Epithelial cell of esophagus (primary cell): ENCODE measurements at places on chromosomes 1 and 21.

DNA sequence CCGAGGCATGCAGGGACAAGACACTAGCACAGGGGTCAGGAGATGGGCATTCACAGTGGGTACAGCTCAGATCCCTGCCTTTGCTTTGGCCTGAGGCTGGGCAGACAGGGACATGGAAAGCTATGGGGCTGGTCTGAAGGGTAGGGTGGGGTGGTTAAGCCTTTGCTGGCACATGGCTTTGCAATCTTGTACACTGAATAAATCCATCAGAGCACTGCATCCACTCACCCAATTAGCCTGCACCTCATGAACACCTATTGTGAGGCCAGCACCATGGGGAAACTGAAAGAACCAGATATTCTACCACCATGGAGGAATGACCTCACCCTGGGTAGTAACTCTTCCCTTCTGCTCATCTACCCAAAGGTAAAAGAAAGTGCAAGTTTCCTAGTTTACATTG lies 199.6 kb upstream of the LMO4 start:
- peak; percentile 83 for DNase-seq

DNA sequence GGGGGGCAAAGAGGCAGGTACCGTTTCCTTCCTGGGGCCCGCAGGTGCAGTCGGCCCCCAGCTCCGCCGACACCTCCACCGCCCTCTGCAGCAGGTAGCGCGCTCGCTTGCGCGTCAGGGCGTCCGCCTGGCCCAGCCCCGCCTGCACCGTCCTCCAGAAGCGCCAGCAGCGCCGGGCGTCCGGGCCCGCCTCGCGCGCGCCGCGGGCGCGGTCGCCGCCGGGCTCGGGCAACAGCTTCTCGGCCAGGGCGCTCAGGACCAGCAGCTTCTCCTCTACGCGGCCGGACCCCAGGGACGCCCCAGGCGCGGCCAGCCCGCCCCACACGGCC lies 863 bp downstream of the TARBP1 start:
- peak; percentile 76 for DNase-seq

- DNase-seq, result peak; percentile 82
Measured at GRCh38 chr1:177586429-177586828, 383.4 kb downstream of the SEC16B start.

GRCh38 chr1:82625537-82625936 lies 824.8 kb downstream of the ADGRL2 start:
- DNase-seq, result no peak

- DNase-seq, result no peak
Measured at GRCh38 chr1:224735159-224735558, 119.0 kb downstream of the CNIH3 start.

DNA sequence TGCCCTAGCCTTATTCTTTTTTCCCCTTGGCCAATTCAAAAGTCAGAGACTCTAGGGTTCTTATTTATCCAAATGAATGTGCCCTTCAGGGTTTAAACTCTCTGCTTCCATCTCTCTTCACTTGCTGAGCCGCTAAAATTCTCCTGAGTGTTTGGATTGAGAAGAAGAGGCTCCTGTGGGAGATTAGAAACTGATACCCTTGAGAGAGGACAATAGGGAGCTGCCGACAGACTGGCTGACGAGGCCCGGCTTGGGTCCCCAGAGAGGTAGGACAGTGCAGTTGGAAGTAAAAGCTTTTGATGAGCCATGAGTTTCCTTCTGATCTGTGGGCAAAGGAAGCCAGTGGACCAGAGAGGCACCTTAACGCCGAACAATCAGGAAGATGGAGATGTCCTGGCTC lies 41.3 kb upstream of the UBE2U start:
- no peak for DNase-seq

DNA sequence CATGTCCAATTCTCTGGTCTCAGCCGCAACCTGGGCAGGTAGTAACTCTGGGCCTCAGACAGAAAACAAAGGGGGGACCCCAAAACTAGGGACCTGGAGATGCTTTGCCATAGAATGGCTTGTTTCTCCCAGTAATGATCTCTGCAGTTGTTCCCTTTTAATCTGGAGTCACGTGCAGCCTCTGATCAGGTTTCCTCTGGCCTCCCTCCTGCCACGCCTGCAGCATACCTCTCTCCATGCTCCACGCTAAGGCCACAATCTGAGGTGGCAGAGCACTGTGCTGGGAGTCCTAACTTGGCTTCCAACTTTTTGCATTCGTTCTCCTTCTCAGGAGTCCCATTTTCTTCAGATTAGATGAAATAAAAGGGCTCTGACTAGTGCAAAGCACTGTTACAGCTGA lies 1.9 kb downstream of the PABPC4 start:
- DNase-seq, result peak; percentile 42

DNA sequence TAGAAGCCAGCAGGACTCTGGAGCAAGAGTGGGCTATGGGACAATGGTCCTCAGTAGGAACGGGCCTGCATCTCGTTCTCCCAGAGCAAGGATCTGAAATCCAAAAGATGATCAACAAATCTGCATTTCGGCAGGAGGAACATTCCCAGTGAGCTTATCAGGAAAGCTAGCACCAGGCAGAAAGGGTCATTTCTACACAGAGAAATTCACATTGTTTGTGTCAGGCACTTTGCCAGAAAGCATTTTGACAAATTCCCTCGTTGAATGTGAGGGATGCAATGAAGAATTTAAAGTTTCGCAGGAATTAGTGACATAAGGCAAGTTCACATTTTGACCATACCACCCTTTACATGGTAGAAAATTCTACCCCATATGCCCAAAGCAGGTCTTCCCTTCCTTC lies 31.6 kb upstream of the ETS2 start:
- no peak for DNase-seq

DNA sequence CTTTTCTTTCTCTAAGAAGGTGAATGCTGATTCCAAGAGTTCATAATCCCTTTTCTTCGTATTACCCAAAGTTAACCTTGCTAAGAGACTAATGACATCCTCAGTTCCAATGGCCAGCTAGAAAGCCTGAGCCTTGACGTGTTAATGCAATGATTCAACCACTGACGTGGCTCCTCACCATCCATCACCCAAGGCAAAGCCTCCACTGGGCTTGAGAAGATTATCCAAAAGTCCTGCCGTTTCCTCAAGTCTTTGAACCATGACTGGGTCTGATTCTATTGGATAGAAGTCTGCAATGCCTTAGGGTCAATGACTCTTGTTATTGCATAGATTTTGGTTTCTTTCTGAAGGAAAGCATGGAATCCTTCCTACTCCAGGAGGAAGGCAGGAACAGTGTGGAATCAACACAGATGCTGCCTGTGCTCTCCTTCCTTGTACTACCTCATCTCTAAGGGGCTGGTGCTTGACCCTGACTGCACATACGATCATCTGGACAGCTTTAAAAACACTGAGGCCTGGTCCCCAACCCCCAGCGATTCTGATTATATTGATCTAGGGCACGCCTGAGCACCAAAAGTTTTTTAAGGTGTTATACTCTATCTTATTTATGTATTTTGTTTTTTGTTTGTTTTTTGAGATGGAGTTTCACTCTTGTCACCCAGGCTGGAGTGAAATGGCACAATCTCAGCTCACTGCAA lies 69.3 kb upstream of the ANGPTL1 start:
- no peak for DNase-seq

DNA sequence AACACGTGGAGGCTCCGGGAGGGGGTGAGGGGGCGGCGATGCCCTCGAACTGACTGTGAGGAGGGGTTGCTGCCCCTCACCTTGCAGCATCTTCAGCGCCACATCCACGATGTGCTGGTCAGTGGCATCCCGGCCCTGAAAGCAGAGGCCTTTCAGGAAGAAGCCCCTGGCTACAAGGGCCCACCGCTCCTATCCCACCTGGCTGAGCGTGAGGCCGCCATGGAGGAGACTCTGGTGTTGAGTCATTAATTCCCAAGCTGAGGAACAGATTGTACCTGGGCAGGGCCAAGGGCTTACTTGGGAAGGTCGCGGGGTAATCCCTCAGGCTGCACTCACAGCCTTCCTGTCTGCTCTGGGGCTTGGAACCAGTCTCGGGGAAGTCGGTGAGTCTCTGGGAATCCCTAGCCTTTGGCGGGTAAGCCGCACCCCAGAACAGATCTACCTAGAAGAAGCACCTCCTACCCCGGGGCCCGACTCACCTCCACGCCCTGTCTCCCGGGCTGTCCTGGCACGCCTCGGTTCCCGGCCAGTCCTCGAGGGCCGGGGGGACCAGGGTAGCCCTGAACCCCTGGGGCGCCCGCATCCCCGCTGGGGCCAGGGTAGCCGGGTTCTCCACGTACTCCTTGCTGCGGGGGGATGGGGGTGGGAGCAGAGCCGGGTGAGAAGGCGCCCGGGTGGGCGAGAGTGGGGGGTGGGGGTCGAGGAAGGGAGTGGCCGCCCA lies 13.9 kb downstream of the COL9A2 start:
- peak; percentile 13 for DNase-seq

GRCh38 chr21:31872452-31873274 lies at the start of gene HUNK:
Gene HUNK (plus strand): TSS chr21:31873020. CDS start chr21:31873675, 655 bp downstream.
- peak; percentile 22 for DNase-seq

GRCh38 chr1:61097317-61097716 lies 15.0 kb downstream of the NFIA start:
- DNase-seq, result peak; percentile 80

DNA sequence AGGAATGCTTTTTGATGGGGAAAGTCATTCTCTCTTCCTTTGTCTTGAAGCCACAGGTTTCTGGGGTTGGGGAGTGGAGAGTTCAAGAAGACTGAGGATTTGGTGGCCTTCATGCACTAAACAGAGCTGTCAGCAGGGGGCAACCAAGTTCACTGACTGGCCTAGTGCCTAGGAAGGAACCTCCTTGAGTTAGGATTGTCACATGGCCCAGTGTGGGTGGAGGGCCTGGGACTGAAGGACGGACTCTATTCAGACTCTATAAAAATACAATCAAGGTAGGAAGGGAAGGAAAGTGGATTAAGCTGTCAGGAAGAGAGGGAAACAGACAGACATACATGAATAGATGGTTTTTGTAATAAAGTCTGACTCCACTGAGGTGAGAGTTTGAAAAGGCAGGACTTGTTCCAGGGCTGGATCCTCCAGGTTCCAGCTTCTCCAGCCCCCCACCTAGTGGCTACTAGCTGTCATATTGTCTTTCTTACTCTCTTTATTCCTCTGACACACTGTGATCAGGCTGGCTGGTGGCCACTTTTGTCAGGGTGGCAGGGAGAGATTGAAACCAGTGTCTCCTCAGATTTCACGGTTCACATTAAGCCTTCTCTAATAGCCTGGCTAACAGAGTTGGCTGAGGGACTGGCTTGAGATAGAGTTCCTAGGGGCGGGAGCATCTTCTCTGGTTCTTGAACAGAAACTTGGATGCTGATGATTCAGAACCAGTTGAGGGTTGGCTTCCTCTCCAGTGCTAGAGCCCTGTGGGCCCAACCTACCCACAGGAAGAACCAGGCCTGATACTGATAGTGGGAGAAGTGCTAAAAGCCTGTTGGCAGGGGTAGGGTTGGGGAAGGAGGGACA lies 4.1 kb upstream of the SH3BGRL3 start:
- DNase-seq, result peak; percentile 99

DNA sequence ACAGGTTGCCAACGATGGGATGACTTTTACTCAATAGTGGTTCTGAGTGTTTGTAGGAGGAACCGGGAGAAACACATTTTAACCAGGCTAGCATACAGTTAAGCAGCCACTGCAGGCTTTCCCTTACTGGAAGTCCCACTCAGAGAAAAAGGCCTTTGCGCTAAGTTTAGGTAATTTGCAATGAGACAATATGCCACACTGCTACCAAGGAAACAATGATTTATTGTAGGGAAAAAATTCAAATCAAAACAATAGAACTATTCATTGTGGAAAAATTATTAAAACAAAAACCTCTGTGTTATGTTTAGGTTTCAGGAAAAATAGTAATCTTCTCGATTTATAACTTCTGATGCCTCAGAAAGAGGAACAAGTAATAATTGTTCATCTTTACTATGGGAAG lies 51.4 kb upstream of the CR2 start:
- DNase-seq, result no peak

DNA sequence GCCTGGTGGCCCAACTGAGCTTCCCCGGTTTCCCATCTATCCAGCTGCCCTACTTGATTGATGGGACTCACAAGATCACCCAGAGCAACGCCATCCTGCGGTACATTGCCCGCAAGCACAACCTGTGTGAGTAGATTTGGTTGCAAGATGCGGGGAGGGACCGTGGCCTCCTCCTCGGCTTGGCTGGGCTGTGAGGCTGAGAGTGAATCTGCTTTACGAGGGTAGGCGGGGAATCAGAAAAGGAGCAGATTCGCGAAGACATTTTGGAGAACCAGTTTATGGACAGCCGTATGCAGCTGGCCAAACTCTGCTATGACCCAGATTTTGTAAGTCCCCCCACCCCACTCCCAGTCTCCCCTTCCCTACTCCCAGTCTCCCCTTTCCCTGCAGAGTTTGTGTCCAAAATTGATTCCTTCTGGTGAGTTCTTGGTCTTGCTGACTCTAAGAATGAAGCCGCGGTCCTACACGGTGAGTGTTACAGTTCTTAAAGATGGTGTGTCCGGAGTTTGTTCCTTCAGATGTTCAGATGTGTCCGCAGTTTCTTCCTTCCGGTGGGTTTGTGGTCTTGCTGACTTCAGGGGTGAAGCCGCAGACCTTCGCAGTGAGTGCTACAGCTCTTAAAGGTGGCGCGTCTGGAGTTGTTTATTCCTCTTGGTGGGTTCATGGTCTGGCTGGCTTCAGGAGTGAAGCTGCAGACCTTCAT lies 1.5 kb downstream of the GSTM2 start:
- no peak for DNase-seq

- DNase-seq, result no peak
Measured at GRCh38 chr21:39637197-39637970, 24.6 kb downstream of the B3GALT5 start.

DNA sequence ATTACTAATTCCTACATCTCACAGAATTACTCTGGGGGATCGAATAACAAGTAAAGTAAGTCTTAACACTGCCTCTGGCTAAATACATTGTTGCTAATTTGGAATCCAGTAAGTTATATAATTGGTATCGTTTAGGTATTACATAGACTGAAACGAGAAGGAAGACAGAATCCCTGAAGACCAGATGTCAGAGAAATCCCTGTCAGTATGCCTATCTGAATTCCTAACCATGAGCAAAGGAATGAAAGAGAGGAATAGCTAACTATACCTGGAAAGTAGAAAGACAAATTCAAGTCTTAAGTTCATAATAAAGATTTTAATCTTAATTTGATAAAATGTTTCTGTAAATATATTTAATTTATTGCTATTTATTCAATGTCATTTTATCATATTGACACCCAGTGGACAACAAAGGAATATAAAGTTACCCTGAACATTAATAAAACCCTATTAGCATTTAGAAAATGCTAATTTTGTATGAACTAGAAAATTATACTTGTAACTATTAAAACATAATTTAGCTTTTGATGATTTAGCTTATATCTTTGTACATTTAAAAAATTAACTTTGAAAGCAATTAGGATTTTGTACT lies 11.4 kb downstream of the DEPDC1 start:
- peak; percentile 6 for DNase-seq

GRCh38 chr1:203676455-203676854 lies 49.8 kb downstream of the ATP2B4 start:
- no peak for DNase-seq

DNA sequence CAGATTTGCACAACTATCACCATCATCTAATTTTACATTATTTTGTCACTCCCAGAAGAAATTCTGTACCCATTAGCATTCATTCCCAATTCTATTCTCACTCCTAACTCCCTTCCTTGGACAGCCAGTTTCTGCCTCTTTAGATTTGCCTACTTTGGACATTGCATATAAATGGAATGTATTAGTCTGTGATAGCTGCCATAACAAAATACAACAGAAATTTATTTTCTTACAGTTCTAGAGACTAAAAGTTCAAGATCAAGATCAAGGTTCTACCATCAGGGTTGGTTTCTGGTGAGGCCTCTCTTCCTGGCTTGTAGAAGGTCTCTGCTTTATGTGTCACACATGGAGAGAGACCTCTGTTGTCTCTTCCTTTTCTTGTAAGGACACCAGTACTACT lies 61.9 kb downstream of the ALG6 start:
- DNase-seq, result no peak
